ENCODE measurements at places on chromosomes 6 and 20. TPM values are rescaled to one million over a fixed set of nuclear protein-coding genes. Genes with fewer than 3 reads are reported as not detected.

GRCh38 chr6:169172456-169172855 is 81.2 kb downstream of the THBS2 start:
- no peak overlapping the region for H3K4me3 ChIP-seq
- no peaks in the 10 kb centered on the region for H3K4me1 ChIP-seq
- H3K27ac ChIP-seq: no peak overlapping the region
- H3K27me3 ChIP-seq: no peaks in the 10 kb centered on the region
- no peaks in the 10 kb centered on the region for H3K36me3 ChIP-seq

The PREX1 gene
- 58.5 TPM for polyA plus RNA-seq

DNA sequence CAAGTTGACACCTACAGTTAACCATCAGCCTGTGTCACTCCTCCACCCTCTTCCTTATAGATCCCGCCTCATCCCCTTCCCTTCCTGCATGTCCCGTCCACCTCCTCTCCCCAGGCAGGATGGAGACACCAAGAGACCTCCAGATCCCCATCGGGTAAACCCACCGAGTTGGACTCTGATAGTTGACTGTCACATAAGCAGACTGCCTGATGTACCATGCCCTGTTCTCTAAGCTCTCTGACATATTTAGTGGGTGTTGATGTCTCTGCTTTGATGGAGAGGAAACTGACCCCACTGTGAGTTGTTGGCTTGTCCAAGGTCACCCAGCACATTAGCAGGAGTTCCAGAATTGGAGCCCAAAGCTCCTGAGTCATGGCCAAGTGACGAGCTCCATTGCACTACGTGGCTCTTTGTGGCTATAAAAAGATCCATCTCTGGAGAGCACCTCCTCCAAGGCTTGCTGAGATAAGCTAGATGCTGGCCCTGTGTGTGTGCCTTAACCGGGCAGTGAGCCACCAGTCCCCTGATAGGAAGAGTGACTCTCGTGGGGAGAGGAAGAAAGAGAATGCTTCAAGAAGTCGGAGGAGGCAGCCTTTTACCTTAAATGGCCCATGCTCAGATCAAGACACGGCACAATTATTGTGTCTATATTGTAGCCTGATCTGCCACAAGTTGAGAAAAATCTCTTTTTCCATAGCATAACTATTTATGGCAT is 236.0 kb upstream of the ECI2 start:
- DNase-seq: no peak
- no peaks in the 10 kb centered on the region for H3K4me1 ChIP-seq
- no peak overlapping the region for H3K27ac ChIP-seq
- H3K4me3 ChIP-seq: no peak overlapping the region
- H3K27me3 ChIP-seq: no peaks in the 10 kb centered on the region

DNA sequence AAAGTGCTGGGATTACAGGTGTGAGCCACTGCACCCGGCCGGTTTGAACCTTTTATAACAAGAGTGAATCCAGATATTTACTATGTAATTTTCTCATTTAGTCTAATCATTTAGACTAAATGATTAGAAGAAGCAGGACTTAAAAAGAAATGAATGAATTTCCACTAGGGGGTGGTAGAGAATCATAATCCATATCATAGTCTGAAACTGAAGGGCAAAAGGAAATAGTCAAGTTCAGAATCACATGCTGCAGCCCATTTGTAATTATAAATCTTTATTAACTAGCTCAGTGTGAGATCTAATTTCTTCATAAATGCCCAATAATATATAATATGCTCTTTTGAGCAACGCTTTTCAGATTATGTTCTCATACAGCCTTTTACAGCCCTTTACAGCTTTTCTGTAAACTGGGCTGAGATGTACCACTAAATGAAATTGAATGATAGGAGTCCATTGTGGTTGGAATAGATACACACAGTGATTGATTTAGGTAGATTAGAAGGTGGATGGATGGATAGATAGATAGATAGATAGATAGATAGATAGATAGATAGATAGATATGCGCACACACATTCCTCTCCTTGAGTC is 31.8 kb downstream of the PSMB9 start:
- DNase-seq: peak; percentile 89
- H3K27me3 ChIP-seq: no peaks in the 10 kb centered on the region
- H3K4me1 ChIP-seq: no peaks in the 10 kb centered on the region
- no peak overlapping the region for H3K27ac ChIP-seq
- no peak overlapping the region for H3K4me3 ChIP-seq

DNA sequence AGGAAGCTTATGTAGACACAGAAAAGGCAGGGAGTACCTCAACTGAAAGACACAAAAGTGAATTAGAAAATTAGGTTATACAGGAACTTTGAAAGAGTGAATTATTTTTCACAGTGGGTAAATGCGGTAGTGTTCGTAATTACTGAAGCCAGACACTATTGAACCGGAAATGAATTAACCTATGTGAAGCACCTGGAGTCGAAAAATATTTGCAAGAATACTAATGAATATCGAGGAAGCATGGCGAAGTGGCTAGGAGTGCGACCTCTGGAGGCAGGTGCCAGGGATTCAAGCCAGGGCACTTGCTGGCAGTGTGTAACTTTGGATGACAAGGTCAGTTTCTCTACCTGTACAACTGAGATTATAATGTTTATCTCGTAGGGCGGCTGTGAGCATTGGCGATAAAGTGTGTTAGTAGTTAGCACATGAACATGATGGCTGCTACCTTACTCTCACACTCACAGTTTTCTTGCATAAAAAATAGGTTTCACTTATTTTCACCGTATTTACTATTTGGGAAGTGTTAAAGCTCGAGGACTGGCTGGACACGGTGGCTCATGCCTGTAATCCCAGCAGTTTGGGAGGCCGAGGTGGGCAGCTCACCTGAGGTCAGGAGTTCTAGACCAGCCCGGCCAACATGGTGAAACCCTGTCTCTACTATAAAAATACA is 567 bp upstream of the SLC18B1 start:
- H3K4me3 ChIP-seq: no peak overlapping the region
- no peaks in the 10 kb centered on the region for H3K36me3 ChIP-seq
- peaks cover 2% of the 10 kb centered on the region for H3K27me3 ChIP-seq
- peak; percentile 85 for DNase-seq
- peaks cover 9% of the 10 kb centered on the region for H3K4me1 ChIP-seq

DNA sequence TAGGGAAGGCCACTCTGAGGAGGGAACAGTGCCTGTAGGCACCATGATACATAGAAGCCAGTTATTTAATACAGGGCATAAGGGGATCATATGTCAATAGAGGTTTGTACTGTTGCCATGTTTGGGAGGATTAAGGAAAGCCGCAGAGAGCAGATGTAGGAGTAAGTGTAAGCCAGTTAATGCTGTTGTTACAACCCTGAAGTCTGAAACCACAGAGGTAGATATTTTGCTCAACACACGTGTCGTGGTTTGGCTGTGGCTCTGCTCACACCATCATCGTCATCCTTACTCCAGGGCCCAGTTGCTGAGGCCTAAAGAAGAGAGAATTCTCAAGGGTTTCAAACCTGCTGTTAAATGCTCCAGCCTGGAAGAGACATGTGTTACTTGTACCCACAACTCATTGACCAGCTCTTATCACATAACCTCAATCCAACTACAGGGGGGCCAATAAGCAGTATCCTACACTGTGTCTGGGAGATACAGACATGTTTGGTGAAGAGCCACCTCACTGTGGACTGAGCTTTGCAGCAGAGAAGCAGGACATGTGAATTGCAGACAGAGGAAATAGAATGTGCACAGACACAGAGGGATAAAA is 31.0 kb upstream of the PSMF1 start:
- no peaks in the 10 kb centered on the region for H3K4me1 ChIP-seq
- no peak for DNase-seq
- H3K27me3 ChIP-seq: no peaks in the 10 kb centered on the region
- no peak overlapping the region for H3K4me3 ChIP-seq
- no peaks in the 10 kb centered on the region for H3K36me3 ChIP-seq
